ENCODE measurements at places on chromosomes 7 and 10. TPM values are rescaled to one million over a fixed set of nuclear protein-coding genes. Genes with fewer than 3 reads are reported as not detected.

MARCHF5 gene
- 32.2 TPM for total RNA-seq

DNA sequence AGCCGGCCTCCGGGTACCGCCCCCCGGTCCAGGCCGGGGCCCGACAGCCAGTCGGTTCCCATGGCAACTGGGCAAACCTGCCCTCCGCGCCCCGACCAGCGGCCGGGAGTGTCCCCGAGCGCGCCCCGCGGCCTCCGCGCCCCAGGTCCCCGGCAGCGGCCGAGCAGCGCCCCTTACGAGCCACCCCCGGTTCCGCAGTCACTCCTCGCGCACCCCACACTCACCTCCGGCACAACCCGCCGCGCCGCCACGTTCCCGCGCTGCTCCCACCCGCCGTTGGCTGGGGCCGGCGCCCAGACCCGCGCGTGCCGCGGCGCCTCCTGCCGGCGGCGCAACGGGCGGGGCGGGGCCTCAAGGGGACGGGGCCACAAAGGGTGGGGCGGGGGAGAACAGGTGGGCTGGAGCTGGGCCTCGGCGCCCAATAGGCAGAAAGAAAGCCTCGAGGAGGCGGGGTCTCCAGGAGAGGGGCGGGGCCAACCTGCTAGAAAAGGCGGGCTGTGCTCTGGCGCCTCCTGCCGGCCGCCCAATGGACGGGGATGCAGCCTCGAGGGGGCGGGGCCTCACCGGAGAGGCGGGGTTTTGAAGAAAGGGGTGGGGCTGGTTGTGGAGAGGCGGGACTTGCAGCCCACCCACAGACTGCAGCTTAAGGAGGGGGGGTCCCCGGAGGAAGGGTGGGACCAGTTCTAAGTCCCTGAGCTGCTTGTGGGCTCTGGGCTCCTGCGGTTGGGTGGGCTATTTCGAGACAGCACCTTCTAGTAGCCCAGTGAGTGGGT is at the start of gene RADIL:
Gene RADIL (minus strand): TSS at position 345 of the 773 bp plus-strand sequence. CDS start 5,577 bp downstream, outside the sequence.
- peaks cover 12% of the 10 kb centered on the region for H3K27me3 ChIP-seq
- DNase-seq = peak; percentile 98
- H3K4me3 ChIP-seq = peak within 1 kb of the TSS; percentile 81
- peak within 1 kb of the TSS; percentile 50 for H3K27ac ChIP-seq

DNA sequence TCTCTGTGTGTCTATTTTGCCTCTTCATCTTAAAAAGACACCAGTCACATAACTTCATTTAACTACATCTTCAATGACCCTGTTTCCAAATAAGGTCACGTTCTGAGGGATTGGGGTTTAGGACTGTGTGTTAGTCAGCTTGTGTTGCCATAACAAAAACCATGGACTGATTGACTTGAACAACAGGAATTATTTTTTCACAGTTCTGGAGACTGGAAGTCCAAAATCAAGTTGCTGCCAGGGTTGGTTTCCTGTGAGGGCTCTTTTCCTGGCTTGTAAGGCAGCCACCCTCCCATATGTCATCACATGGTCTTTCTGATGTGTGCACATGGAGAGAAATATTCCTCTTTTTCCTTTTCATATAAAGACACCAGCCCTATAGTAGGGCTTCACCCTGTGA is 55.3 kb downstream of the REEP3 start:
- H3K27me3 ChIP-seq = no peaks in the 10 kb centered on the region
- H3K4me3 ChIP-seq = no peak overlapping the region
- peaks cover 40% of the 10 kb centered on the region for H3K4me1 ChIP-seq
- H3K27ac ChIP-seq = peak overlapping the region; percentile 89
- no peak for DNase-seq
- H3K36me3 ChIP-seq = peaks cover 18% of the 10 kb centered on the region

TAC1 gene
- 0.42 TPM for total RNA-seq

DNA sequence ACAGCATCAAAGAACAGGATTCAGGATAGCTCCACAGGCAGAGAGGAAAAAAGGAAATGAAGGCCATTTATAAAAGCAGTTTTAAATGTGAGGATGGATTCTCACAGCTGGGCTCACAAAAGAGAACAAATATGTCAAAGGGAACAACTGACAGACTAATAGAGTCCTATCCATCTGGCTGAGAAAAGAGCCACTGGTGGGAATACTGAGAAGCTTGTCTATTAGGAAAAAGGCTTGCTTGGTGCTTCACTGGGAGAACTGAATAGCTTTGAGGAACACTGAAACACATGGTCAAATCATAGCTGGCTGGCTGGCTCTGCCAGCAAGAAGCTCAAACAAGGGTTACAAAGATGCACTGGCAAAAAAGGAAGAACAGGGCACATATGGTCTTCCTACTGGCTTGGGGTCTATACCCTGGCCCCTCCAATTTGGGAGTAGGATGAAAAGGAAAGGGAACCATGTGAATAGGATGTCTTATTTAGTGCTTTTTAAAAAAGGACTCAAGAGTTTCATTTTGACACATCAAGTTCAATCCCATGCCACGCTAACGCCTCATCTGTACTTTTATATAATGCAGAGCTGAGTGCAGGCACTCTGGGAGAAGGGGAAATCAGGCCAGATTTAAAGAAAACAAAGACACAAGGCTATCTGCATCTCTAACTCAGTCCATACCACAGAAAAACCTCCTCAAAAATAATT is 44.8 kb upstream of the KCNIP2 start:
- H3K27me3 ChIP-seq = no peaks in the 10 kb centered on the region
- H3K4me3 ChIP-seq = no peak overlapping the region
- no peak for DNase-seq

- H3K27me3 ChIP-seq = peaks cover 40% of the 10 kb centered on the region
- H3K4me3 ChIP-seq = peak overlapping the region; percentile 91
- no peak for DNase-seq
- no peak overlapping the region for H3K27ac ChIP-seq
Measured at GRCh38 chr10:92238586-92239098, 52.2 kb downstream of the CPEB3 start.

- peaks cover 14% of the 10 kb centered on the region for H3K4me1 ChIP-seq
- DNase-seq = no peak
- H3K36me3 ChIP-seq = no peaks in the 10 kb centered on the region
- no peaks in the 10 kb centered on the region for H3K27me3 ChIP-seq
- no peak overlapping the region for H3K27ac ChIP-seq
Measured at GRCh38 chr10:51340845-51341610, 266.7 kb downstream of the PRKG1 start.

RET gene
- 17.8 TPM for total RNA-seq

FGFR2 gene
- total RNA-seq = 95.0 TPM

DNA sequence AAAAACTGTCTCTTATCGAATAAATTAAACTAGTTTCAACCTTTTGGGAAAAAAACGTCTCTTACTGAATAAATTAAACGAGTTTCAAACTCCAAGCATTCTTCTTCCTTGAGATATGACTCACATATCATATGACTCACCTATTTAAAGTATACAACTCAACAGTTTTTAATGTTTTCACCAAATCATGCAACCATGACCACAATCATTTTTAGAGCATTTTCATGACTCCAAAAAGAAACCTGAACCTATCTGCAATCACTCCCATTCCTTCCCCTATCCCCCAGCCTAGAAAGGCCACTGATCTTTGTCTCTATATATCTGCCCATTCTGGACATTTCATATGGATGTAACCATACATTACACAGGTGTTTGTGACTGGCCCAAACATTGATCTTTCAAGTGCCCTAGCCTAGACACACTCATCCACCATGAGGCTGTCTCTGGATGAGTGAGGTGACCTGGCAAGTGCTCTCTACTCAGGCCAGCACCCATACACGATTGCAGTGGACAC is 115.3 kb downstream of the PIP4K2A start:
- peaks cover 40% of the 10 kb centered on the region for H3K4me1 ChIP-seq
- no peaks in the 10 kb centered on the region for H3K27me3 ChIP-seq
- H3K27ac ChIP-seq = peak overlapping the region; percentile 52
- DNase-seq = no peak

MASTL gene
- 25.2 TPM for total RNA-seq

FOXI2 gene
- 1.4 TPM for total RNA-seq

GRCh38 chr10:85643171-85643844 is 723.3 kb downstream of the GRID1 start:
- H3K27ac ChIP-seq = no peak overlapping the region
- H3K4me3 ChIP-seq = no peak overlapping the region
- peaks cover under 1% of the 10 kb centered on the region for H3K4me1 ChIP-seq
- no peak for DNase-seq
- no peaks in the 10 kb centered on the region for H3K27me3 ChIP-seq
- H3K36me3 ChIP-seq = no peaks in the 10 kb centered on the region

TBXAS1 gene
- 2.3 TPM for total RNA-seq

AKR1C3 gene
- total RNA-seq = 9.0 TPM

DNA sequence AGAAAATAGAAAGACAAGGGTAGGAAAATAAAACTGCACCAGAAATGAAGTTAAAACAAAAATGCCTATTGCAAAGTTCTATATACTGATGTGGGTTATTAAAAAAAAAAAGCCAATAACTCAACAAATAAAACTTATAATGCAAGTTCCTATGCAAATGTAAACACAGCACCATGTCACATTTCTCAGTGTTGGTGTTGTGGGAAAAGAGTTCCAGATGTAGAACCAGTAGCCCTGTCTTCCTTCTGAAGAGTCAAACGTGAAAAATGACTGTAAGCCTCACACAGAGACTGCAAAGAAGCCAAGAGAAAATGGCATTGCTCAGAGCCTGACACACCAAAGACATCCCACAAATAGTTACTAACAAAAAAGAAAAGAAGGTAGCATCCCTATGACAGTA is 10.1 kb downstream of the PON2 start:
- H3K4me3 ChIP-seq = no peak overlapping the region
- peaks cover 18% of the 10 kb centered on the region for H3K4me1 ChIP-seq
- no peak overlapping the region for H3K27ac ChIP-seq
- peaks cover 5% of the 10 kb centered on the region for H3K36me3 ChIP-seq

DNA sequence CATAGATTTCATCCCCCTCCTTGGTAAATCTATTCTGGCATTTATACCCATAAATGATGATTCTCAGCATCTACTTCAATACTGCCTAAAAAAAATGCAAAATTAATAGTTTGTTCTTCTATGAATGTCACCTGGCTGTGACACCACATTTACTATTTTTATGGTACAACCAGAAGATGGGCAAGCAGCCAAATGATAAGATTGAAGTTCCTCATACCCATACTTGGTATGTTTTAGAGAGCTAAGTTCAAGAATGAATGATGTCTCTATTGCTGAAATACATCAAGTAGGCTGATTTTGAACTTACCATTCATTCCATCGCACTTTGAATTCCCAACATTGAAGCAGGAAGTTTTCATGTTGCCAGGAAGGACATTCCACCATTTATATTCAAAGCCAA is 134.2 kb downstream of the ELAPOR2 start:
- H3K27me3 ChIP-seq = peaks cover 10% of the 10 kb centered on the region
- no peaks in the 10 kb centered on the region for H3K4me1 ChIP-seq
- DNase-seq = no peak
- H3K36me3 ChIP-seq = peaks cover 21% of the 10 kb centered on the region
- no peak overlapping the region for H3K27ac ChIP-seq

CELF2 gene
- 24.6 TPM for total RNA-seq

DNA sequence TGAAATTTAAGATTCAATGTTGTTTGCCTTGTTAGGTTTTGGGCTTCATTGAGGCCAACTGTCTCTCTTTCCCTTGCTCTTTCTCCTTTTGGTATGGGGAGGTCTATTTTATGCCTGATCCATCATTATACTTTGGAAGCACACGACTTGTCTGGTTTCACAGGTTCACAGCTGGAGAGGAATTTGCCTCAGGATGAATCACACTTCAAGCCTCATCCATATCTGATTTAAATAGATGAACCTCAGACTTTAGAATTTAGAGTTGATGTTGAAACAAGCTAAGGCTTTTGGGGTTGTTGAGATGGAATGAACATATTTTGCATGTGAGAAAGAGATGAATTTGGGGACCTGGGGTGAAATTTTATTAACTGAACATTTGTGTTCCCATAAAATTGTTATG is 150.5 kb upstream of the IGFBP3 start:
- no peaks in the 10 kb centered on the region for H3K36me3 ChIP-seq
- no peak for DNase-seq
- H3K27ac ChIP-seq = no peak overlapping the region
- no peak overlapping the region for H3K4me3 ChIP-seq

ATG9B gene
- 3.8 TPM for total RNA-seq

- no peaks in the 10 kb centered on the region for H3K36me3 ChIP-seq
- H3K27me3 ChIP-seq = peaks cover 97% of the 10 kb centered on the region
- H3K27ac ChIP-seq = peak overlapping the region; percentile 46
- peaks cover 47% of the 10 kb centered on the region for H3K4me1 ChIP-seq
Measured at GRCh38 chr10:75402486-75403143, 1.1 kb upstream of the ZNF503 start.

DNA sequence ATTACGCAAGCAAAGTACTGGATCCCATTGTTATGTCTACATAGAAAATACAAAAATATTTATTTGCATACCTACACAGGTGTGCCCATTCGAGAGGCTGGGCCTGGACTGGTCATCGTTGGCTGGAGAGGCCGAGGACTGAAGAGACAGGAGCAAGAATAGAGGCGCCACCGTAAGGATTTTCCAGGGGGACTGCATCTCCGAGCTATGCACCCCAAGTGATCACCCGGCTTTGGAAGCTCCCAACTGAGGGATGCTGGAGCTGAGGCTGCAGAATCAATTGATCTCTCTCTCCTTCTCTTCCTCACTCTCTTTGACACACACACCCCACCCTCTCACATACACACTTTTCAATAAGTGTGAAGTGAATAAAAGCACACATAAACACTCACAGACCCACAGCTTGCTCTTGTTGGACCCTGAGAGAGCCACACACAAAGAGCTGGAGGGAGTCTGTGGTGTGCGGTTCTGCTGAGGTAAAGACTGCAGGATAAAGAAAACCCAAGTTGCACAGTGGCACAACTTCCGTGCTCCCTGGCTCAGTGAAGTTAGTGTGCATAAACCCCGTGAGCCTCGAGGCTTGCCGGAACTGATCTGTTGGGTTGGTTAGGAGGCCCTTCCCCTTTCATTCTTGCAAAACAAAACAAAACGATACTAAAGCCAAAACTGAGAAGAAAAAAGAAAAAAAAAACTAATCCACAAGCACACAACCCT is at the start of gene AOAH:
Gene AOAH (minus strand): TSS at position 544 of the 714 bp plus-strand sequence. CDS start 346 bp downstream, at position 198.
- no peaks in the 10 kb centered on the region for H3K36me3 ChIP-seq
- DNase-seq = no peak
- no peak within 1 kb of the TSS for H3K27ac ChIP-seq
- H3K4me3 ChIP-seq = no peak within 1 kb of the TSS

MYOZ1 gene
- 4.4 TPM for total RNA-seq

CLDN15 gene
- total RNA-seq = 6.5 TPM

CPA2 gene
- 0.90 TPM for total RNA-seq

- H3K4me3 ChIP-seq = no peak overlapping the region
- no peaks in the 10 kb centered on the region for H3K27me3 ChIP-seq
- no peak for DNase-seq
- peaks cover 5% of the 10 kb centered on the region for H3K36me3 ChIP-seq
Measured at GRCh38 chr10:106960812-106961211, 203.7 kb downstream of the SORCS1 start.

DNA sequence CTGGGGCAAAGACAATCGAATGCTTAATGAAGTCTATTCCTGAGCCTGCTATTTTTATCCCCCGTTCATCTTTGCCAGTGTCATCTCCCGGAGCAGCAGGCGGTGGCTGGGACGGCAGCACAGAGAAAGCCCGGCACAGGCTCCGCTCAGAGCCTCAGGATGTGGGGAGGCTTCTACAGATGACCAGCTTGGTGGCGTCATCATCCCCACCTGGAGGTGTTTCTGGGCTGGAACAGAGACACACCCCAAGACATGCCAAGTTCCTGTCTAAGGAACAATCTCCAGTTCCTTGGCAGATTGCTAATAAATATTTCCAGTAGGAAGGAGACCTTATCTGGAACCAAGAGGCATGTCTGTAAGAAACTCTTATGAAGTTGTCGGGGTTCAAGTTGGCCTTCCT is 552.4 kb upstream of the MGMT start:
- no peak overlapping the region for H3K4me3 ChIP-seq
- DNase-seq = no peak
- no peaks in the 10 kb centered on the region for H3K4me1 ChIP-seq
- no peaks in the 10 kb centered on the region for H3K27me3 ChIP-seq
- H3K27ac ChIP-seq = no peak overlapping the region

GRCh38 chr7:116447966-116448839 is 51.3 kb upstream of the CAV2 start:
- H3K4me3 ChIP-seq = no peak overlapping the region
- H3K27ac ChIP-seq = no peak overlapping the region
- DNase-seq = no peak
- no peaks in the 10 kb centered on the region for H3K27me3 ChIP-seq
- H3K36me3 ChIP-seq = no peaks in the 10 kb centered on the region

All from WTC11 (cell line).